NCI-H1092 treated with DMSO at 0.1 percent for 48 hours (cell line): ENCODE measurements at places on chromosomes 6 and 20.

- DNase-seq = no peak
These were observed 82.5 kb upstream of the OGFRL1 start for GRCh38 chr6:71206089-71206488.

GRCh38 chr6:18016698-18017097, 29.3 kb upstream of the KIF13A start:
- DNase-seq = no peak

DNA sequence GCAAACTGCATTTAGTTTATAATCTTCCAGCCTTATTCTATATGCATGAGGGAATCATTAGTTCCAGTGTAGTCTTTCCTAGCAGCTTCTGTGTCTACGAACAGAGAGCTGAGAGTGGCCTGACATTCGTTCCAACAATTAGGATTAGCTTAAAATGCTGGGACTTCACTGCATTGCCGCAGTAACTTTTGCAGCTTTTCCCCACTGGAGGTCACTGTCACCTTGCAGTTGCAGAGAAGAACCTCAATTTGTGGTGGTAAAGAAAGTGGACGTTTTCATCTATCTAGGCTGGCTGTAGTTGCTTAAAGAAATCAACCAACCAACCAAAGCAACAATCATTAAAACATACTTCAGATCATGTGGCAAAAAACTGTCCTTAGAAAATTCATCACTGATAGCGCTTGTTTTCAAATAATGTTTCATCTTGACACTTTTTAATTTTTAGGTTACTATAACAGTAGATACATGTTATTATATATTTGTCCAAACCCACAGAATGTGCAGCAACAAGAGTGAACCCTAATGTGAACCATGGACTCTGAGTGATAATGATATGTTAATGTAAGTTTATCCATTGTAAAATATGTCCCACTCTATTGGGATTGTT, 12.2 kb downstream of the MYLK4 start:
- peak; percentile 1 for DNase-seq

DNA sequence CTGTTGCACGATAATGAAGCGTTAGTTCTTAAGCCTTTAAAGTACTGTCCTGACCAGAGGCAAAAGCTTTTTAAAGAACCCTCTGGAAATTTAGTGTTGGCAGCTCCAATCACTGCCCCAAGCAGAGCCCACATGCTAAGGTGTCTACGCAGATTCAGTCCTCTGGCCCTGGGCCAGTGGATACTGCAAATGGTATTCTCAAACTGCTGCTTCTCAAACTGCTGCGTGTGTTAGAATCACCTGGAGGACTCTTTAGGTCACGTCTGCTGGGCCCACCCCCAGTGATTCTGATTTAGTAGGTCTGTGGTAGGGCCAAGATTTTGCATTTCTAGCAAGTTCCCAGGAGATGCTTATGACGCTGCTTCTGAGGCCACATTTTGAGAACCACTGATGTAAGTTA, 96.0 kb upstream of the CCDC28A start:
- DNase-seq = no peak

DNA sequence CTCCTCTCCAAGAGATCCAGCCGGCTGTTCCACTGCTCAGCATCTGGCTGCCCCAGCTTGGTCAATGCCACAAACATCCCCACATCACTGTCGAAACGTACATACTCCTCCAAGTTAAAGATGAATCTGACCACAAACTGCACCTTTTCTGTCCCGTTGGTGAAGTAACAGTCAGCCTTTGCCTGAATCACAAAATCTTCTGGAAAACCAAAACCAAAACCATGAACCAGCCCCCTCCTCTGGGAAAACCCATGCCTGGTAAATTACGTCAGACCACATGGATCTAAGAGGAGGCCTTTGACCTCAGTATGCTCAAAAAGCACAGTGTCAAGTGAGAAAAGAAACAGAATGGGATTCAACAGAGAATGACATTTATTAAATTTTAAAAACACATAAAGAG, 1.7 kb downstream of the HLA-DOB start:
- no peak for DNase-seq

- no peak for DNase-seq
These were observed 9.9 kb upstream of the ULBP3 start for GRCh38 chr6:150078788-150079187.

GRCh38 chr6:123526128-123526527, 110.6 kb downstream of the TRDN start:
- no peak for DNase-seq

- no peak for DNase-seq
These were observed 301.9 kb downstream of the UTRN start for GRCh38 chr6:144586986-144587385.

DNA sequence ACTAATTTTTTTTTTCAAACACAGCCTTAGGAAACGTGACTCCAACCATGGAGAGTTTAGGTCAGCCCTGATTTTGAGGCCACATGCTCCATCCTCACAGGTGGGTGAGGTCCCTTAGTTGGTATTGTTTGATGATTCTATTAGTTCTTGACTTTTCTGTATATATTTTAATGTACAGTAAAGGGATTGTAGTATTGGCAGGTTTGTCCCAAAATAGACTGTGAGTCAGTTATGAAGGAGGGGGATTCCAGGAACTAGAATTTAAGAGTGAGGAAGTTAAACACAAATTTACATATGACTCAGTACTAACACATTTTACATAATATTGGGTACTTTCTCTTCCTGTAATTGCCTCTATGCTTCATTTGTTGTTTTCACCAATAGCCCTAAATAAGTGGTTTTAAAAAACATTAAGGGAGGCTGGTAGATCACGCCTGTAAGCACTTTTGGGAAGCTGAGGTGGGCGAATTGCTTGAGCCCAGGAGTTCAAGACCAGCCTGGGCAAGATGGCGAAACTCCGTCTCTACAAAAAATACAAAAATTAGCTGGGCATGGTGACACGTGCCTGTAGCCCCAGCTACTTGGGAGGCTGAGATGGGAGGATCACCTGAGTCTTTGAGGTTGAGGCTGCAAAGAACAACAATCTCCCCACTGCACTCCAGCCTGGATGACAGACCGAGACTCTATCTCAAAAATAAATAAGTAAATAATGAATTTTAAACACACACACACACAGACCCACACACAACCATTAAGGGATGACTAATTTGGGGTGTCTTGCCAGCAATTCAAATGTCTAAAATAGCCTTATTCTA, 81.8 kb downstream of the SGK1 start:
- no peak for DNase-seq

DNA sequence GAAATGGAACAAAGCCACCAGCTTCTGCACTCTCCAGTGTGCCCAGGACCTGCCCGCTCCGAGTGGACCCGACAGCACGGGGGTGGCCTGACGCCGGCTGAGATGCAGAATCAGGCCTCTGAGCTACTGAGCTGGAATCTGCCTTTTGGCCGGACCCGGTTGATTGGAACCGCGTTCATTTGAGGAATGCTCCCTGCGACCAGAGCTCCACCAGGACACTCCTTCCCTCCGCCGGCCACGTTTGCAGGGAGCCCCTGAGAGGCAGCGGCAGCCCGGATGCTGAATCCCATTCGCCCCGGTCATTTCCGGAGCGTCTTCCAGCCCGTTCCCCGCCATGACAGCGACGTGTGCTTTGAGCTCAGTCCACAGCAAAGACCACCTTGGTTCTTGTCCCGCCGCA, 392.7 kb downstream of the THBS2 start:
- DNase-seq = no peak

DNA sequence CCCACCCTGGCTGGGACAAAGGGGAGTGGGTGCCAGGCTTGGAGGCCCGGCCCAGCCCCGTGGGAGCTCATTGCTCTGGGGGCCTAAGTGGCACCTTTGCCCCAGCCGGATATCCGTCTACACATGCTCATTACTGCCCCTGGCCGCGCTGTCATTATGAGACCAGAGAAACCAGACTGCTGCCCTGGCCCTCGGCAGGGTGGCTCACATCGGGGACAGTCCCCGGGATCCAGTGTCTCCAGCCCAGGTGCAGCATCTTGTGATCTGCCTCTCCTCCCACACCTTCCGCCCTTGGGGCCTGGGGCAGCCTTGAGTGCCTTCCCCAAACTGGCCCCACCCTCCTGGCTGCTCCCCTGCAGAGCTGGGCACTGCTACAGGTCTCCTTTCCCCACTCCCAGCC, 4.9 kb downstream of the SRMS start:
- no peak for DNase-seq

DNA sequence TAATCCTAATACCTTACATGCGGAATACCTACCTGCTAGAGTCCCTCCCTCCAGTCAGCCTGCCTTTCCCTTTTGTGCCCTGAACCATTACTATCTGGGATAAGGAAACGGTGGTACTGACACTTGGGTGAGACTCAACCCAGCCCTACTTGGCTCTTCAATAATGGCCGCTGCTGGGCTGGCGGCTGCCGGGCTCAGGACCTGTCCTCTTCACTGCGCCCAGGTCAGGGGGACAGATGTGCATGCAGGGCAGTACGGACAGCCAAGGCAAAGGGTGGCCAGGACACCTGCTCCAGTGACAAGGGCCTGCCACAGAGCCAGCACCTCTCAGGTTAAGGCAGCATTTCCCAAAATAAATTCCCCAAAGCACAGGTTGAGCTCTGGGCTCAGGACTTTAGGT, 29.9 kb downstream of the UBE2V1 start:
- DNase-seq = no peak
